ENCODE measurements at places on chromosomes 5 and 9.
A peak's percentile ranks its signal among the peaks of the same experiment; 100 is the strongest.

DNA sequence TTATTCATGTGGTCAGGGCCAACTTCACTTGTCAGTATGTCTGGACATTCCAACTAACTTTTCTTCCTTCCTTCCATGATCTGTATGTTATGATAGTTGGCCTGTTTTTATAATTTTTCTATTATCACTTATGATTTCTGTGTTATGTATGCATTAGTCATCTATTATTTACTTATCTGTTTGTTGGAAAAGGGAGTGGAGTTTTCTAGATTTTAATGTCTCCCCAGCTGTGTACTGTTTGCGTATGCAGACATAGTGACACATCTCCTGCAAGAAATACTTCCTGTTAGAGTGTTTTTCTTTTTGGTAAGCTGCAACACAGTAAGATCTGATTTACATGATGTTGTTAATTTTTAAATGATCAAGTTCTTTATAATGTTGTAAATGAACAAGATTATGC is 8.7 kb upstream of the INSYN2B start:
- DNase-seq = no peak

DNA sequence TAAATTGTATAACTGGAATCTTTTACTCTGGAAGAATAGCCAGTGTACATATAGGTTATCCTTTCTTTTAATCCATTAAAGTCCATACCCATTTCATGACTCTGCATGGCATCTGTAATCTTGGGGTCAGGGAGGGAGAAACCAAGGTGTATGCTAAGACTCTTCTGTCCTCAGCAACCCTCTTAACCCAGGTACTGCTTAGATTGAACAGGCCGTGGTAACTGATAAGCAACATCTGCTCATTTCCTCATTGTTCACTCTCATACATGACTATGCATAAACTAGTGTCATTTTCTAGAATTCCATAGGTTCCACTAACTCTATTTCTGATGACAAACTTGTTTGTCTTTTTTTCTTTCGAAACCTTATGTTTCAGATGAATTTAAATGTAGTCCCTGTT is 69.3 kb upstream of the IFNE start:
- DNase-seq = no peak

GRCh38 chr5:147336876-147337275 is 102.0 kb downstream of the STK32A start:
- no peak for DNase-seq

GRCh38 chr5:180155365-180155926 is 53.6 kb downstream of the RASGEF1C start:
- no peak for DNase-seq

- no peak for DNase-seq
These were observed 68.9 kb upstream of the SELENOP start for GRCh38 chr5:42880496-42881150.

DNA sequence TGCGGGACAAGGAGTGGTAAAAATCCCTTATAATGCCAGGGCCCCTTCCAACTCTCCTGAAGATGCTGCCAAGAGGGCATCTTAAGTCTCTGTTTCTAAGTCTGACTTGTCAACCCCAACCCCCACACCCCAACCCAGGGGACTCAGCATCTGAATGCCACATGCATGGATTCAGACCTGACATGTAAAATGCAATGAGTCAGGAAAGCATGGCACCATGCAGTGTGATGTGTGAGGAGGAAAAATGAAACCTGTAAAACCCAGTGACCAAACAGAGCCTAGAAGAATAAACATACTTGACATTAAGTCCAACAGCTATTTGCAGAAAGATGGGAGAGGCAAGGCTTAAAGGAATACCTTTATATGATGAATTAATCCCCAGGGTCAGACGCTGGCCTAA is 112.4 kb downstream of the ASTN2 start:
- no peak for DNase-seq

DNA sequence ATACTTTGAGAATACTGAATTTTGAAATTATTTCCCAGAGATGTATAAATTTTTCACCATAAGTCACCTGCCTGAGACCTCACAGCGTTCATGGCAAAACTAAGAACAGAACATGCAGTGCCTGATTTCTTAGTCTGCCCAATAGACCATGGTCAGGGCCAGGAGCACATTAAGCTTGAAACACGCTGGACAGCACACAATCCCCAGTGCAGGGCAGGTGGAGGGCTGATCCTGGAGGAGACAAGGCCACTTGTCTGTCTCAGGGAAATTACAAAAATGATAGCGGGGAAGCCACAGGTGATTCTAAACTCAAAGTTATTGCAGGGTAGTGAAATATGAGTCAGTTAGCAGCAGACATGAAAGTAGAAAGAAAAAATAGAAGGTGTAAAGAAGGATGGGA is 18.6 kb upstream of the ENC1 start:
- DNase-seq = no peak

GRCh38 chr9:89597711-89598362 is 7.0 kb upstream of the GADD45G start:
- DNase-seq = peak; percentile 73

DNA sequence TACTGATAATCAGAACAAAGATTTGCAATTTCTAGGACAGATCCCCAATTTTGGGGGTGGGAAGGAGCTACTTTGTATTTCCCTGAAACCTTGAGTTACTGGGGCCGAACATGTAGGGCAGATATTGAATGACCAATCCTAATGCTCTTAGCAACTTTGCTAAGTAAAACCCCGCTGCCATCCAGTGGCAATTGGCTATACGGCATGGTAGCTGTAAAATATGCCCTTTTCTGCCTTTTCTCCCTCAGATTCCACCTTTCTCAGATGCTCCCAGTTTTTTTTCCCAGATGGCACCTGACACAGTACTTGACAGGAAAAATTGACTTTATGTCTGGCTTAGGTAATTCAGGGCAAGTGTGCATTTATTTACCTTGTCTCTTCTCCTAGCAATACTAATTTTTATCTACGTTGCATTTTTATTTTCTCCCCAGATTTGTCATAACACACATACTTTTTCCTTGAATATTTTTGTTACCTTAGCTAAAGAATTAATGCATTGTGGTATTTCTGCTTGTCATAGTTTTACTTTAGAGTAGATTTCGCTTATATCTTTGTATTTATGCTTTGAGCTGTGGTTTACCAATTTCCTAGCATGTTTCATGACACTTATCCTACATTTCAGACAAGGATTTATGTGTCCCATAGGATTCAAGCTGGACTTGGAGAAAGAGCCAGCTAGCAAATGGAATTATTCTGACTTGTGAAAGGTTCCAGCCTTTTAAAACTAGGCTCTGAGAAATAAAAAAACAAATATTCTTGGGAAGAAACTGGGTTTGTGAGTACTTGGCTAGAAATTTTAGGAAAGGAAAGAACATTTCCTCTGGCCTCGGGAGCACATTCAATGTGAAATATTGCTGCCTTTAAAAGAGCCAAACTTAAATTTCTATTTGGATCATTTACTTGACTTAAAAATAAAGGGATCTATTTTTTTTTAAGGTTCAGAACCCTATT is 37.4 kb downstream of the PIK3R1 start:
- DNase-seq = peak; percentile 69

- no peak for DNase-seq
These were observed 120.2 kb upstream of the RASA1 start for GRCh38 chr5:87147441-87147840.

DNA sequence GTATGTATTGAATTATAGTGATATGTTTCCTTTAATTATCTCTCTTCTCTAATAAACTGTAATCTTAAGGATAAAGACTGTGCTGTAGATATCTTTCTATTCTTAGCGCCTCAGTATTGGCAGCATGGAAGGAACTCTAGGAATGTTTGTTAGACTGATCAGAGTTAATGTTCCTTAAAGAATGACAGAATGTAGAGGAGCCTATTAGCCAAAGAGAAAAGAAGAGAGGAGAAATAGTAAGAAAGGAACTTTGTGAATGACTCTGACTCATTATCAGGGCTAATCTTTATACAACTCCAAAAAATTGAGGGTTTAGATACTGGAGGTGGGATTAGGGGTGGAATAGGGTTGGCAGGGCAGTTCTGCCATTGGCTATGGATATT is 59.0 kb upstream of the NUDT12 start:
- no peak for DNase-seq

GRCh38 chr5:79140553-79140952 is 28.9 kb downstream of the BHMT start:
- no peak for DNase-seq

DNA sequence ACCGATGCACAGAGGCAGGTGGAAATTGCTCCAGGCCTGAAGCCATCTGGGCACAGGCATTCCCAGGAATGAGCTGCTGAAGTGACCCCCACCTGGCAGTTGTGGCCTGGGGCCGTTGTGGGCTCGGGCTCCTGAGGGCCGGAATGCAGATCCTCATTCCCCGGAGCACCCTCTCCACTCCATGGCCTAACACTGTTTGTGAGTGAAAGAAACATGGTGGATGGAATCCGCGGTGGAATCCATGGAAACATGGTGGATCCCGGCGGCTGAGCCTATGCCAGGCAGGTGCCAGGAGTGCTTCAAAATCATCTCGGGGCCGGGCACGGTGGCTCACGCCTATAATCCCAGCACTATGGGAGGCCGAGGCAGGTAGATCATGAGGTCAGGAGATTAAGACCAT is 3.6 kb upstream of the SARDH start:
- no peak for DNase-seq

DNA sequence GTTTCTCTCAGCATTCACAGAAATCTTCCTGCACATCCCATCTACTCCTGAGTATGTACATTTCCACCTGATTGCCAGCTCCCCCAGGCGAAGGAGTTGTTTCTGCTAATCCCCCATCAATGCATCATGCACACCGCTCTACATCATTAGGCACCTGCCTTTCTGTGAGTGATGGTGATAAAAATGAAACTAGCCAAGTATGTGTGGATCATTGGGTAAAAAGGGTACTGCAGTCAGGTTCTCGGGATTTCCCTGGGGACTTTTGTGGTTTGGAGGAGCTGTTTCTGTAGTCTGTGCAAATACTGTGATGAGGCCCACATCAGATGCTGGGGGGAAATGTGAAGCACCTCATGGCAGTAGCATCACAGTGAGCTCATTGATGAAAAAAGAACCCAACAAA is 30.4 kb downstream of the CAMK4 start:
- DNase-seq = peak; percentile 2

DNA sequence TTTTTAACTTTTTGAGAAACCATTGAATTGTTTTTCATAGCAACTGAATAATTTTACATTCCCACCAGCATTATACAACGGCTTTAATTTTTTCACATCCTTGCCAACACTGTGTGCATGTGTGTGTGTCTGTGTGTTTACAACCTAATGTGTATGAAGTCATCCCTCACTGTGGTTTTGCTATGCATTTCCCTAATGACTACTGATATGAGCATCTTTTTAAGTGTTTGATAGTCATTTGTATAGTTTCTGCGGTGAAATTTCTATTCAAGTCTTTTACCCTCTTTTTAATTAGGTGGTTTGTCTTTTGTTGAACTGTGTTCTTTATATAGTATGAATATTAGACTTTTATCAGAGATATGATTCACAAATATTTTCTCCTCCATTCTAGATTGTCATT is 263.1 kb upstream of the COX7C start:
- no peak for DNase-seq

- no peak for DNase-seq
These were observed 172.3 kb downstream of the SEMA5A start for GRCh38 chr5:9373571-9373970.

DNA sequence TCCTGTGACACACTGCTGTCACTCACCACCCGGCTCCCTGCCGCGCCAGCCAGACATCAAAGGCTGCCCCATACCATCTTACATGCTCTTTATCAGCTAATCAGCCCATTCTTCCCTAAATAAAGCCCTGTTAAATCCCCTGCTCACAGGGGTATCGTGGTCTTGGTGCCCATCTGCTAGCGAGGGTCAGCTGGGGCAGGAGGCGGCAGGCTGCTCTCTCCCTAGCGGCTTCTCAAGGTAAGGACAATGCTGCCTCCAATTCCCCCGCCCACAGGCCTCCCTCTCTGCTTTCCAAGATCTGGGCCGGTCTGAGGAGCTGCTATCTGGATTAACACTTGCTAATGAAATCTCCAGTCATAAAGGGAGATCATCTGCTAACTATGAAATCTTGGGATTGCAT is 26.8 kb downstream of the BARHL1 start:
- no peak for DNase-seq

DNA sequence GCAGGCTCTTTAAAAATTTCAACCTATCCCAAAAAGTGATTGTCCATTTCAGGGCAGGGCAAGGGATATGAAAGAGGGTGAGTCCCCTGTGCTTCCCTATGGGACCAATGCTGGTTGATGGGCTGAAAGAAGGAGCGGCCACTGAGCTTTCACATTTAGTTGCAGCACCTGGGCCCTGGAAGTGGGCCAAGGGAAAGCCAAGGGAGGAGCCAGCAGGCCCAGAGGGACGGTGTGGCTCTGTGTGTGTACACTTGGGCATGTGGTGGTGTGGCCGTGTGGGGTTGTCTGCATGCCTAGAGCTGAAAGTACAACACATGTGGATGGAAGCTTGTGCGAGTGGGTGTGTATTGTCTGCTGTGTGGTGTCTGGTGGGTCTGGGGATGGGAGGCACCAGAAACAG is 14.0 kb upstream of the PSMD5 start:
- no peak for DNase-seq

GRCh38 chr5:34789021-34789531 is 49.9 kb upstream of the TTC23L start:
- DNase-seq = peak; percentile 4

DNA sequence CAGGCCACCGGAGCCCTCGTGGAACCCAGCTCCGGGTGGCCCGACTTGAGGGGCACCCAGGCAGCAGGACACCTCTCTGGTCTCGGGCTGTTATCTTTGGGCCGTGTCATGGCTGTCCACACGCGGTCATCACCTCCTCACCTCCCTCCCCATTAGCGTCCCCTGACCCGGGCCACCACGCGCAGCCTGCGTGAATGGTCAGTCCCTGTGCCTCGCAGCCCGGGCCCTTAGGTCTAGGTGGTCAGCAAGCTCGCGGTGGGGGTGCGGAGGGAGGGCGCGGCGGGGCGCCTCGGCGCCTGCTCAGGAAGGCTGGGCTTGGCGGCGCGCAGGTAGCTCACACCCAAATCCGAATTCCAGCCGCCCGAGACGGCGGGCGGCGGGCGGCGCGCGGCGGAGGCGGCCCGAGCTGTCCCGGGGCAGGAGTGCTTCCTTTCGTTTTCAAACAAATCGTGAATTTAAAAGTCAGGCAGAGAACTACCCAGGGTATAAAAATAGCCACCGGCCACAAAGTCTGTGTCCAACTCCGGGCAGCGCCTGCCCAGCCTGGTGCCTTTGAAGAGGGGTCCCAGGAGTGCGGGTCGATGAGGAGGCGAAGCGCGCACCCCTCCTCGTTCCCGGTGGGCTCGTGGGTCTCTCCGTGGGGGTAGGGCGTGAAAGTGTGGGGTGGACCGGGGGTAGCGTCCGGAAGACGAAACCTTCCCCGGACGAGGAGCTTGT is 1.0 kb upstream of the RXRA start:
- DNase-seq = peak; percentile 60

GRCh38 chr5:89178541-89178940 is 295.6 kb upstream of the MEF2C start:
- no peak for DNase-seq

GRCh38 chr9:135701959-135702721 is at the start of gene KCNT1:
TSS of gene KCNT1 (plus strand) at chr9:135702185. CDS start at chr9:135702259, 74 bp downstream.
- DNase-seq = peak; percentile 51

GRCh38 chr5:40521925-40522324 is 157.8 kb upstream of the PTGER4 start:
- DNase-seq = no peak
